Stimulated activated CD8-positive, alpha-beta memory T cell treated with anti-CD3 and anti-CD28 coated beads, Interleukin-7, amount 100 ng/mL, for 24 hours (primary cell): ENCODE measurements at places on chromosomes 5 and 9.

GRCh38 chr5:158940977-158941376 lies 158.7 kb downstream of the EBF1 start:
- no peak for DNase-seq

- no peak for DNase-seq
Measured at GRCh38 chr5:163281512-163281911, 155.9 kb upstream of the CCNG1 start.

GRCh38 chr9:33619666-33620404 lies 95.8 kb downstream of the ANKRD18B start:
- DNase-seq, result no peak

DNA sequence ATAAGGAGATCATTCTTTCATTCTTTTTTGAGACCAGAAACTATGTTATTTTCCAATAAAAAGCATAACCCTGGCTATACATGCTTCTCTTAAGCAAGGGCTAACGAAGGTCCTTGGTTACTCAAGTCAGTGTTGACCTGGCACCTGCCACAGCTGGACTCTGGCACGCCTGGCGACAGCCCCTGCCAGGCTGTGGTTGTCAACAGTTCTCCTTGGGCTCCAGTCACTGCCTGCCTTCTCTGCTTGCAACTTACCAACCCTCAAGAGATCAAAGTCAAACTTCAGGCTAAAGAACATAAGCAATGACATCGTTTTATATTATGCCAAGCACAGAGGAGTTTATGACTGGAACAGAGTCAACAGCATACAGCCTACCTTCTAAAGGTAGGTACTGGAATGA lies 61.4 kb upstream of the TBC1D9B start:
- no peak for DNase-seq

- DNase-seq, result no peak
Measured at GRCh38 chr9:7777771-7778170, 21.8 kb downstream of the DMAC1 start.

- DNase-seq, result no peak
Measured at GRCh38 chr9:34992376-34992951, 2.9 kb downstream of the DNAJB5 start.

DNA sequence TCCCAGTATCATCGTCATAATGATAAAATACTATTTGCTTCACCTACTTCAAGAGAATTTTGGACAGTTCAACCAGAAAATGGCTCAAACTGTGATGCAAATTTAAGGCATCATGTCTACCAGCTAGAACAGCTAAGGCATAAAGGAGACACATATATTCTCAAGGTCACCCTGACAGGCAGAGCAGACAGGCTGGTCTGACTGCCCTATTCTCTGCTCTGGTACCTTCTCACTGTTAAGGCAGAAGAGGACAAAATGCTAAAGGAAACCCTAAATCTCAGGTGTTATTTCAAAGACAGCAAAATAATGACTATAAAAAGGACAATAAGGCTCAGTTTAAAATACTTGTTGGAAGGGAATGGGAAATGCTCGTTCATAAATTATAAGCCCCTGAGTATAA lies 87.2 kb downstream of the MRPS27 start:
- DNase-seq, result no peak

DNA sequence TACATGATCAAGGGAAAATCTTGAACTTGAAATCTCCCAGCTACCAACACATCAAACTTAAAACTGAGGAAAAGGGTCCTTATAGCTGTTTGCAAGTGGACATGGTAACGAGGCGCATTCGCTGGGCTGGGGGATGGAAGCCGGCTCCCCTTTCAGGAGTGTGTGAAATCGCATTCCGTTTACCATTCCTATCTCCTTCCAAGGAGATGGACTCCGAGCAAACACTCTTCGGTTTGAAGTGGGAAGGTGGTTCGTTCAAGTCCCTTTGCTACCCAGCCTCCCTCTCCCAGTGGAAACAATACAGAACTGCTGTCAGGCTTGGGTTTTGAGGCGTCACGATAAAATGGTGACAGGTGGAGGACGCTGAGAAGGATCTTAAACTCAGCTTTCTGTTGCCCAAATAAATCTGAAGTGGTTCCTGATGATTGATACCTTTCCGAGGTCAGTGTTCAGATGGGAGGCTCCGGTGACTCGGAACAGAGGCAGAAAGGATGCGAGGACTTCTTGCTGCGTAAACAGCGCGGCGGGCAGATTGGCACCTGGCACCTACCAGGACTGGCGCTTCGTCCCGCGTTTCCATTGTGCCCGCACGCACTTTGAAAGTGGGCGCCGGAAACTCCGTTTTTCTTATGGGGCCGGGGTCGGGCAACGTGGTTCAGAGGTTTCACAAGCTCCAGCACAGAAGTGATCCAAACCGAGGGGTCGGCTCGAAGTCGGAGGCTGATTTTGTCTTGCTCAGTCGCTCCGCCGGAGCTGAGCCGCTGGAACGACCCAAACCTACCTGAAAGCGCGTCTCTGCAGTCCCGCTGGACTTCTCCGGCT lies 7.0 kb downstream of the MSX2 start:
- DNase-seq, result no peak

- no peak for DNase-seq
Measured at GRCh38 chr9:6506571-6506970, 93.6 kb downstream of the UHRF2 start.

DNA sequence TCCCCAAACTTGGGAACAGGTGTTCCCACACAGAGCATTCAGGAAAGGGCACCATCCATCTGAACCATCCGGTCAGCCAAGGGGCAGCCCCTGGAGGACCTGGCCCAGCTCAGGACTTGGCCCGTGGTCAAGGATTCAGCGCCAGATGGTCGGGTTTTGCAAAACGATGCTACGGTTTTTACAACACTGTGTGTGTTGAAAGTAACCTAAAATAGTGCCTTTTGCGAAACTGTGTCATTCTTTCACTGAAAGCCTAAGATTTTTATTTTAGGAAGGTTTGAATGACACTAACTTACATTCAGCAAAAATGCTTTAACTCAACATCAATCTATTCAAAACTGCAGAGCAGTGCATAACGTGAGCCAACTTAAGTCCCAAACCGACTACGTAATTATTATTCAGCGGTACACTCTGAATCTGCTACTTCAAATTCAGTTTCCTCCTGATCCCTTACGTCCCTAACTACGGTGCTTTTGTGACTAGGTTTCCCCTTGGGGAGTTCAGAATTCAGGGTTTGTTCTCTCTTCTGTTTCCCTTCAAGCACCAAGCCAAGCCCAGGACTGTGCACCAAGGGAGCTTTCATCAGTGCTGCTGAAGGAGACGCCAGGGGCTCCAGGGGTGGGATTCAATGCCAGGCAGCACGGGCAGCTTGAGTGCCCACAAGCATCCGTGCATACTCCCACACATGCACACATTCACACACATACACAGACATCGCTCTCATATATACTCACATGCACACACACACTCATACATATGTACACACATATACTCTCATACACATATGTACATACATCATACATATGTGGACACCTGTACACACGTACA lies 25.8 kb downstream of the LPCAT1 start:
- no peak for DNase-seq

- no peak for DNase-seq
Measured at GRCh38 chr9:91178281-91179236, 183.2 kb downstream of the AUH start.

GRCh38 chr9:108056805-108057386 lies 567.3 kb upstream of the KLF4 start:
- no peak for DNase-seq

DNA sequence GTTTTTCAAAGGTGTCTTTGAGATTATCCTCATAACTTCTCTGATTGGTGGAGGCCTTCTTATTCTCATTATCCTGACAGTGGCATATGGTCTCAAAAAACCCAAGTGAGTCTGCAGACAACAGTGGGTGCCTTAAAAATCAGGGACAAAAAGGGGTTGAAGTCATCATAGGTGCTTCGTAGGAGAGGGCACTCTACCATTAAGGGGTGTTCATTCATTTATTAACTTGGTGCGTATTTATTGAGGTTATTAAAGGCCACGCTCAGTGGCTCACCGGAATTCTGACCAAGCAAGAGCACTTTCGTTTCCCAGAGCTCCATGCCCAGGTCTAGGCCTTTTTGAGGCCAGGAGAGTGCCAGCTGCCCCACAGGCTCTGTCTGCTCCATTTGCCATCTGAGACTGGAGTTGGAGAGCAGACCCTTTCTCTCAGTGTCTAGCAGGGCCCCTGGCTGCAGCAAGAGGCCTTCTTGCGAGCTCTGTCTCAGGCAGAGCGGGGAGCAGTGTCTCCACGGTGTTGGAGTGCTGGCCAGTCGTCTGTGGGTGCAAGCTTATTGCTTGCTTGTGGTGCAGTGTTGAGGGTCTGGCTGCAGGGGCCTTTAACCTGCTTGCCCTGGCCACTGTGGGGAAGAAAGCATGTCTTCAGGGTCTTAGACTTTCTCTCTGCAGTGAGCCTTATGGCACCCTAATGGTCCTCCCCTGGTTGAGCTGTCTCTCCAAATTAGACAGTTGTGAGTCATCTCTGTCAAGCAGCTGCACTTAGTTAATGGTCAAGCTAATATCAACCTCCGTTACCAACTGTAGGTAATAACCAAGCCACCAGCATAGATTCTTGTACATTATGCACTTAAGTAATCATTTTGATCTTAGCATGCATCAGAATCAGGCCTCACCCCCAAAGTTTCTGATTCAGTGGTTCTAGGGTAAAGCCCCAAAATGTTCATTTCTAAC lies 62.6 kb downstream of the IL31RA start:
- no peak for DNase-seq

DNA sequence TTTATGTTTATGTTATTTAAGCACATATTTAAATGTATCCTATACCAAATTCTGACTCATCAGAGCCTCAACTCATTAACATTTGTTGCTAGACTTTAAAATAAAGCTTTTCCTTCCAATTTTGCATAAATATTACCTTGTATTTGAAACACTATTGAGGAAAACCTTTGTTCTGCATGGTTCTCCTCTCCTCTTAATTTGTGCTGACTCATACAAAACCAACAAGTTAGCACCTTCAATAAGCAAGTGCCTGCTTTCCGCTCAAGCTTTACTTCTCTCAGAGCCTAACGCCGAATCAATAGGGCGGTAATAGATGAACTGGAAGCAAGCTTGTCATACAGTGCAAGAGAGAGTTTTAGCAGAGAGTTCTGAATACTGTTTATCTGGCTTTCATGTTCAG lies 7.9 kb downstream of the AMACR start:
- DNase-seq, result no peak

- no peak for DNase-seq
Measured at GRCh38 chr5:153816870-153817269, 221.8 kb downstream of the FAM114A2 start.

- DNase-seq, result no peak
Measured at GRCh38 chr9:34991607-34992375, 2.2 kb downstream of the DNAJB5 start.

DNA sequence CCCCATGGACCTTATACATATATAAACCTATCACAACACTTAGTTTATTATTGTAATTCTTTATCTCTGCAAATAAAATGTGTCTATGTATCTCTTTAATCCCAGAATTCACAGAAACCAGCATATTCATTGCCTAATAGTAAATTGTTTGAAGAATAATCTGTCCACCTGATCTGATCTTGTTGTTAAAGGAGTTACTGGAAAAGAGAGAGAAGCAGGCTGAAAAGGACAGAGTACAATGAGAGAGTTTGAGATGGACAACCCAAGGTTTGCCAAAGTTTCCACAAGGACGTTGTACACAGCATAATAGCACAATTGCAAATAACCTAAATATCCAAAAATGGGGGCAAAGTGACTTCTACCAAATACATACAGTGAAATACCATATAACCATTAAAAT lies 23.8 kb downstream of the PLPP1 start:
- DNase-seq, result no peak

DNA sequence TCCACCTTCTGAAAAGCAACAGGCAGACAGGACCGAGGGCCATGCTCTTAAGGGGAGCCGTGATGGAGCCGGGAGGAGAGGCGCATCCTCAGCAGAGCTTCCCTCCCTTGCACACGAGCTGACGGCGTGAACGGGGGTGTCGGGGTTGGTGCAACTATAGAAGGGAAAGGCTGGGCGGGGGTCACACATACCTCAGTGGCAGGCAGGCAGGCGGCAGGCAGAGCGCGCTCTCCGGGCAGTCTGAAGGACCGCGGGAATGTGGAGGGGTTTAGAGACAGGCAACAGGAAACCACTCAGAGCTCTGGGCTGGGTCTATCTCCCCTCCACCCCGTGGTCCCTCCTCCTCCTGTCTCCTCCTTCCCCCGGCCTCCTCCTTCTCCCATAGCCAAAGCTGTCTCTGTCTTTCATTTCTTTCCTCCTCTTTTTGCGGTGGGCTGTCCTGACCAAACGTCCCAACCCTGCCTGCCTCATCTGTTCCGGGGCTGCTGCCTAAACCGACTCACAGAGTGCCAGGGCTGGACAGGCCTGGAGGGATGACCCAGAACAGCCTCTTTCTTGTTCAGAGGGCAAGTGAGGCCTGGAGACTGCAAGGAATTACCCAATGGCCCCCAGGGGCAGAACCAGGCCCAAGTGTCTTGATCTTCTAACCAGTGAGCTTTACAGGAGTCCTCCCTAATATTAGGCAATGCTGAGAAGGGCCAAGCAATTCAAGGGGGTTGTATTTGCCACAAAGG lies at the start of gene SPARC:
SPARC (minus strand) TSS at position 242 of the 734 bp plus-strand sequence. CDS start 10,727 bp downstream, outside the sequence.
- DNase-seq, result no peak

GRCh38 chr9:127974001-127974768 lies 6.6 kb downstream of the EEIG1 start:
- no peak for DNase-seq

- no peak for DNase-seq
Measured at GRCh38 chr5:100576217-100576751, 41.1 kb downstream of the FAM174A start.

DNA sequence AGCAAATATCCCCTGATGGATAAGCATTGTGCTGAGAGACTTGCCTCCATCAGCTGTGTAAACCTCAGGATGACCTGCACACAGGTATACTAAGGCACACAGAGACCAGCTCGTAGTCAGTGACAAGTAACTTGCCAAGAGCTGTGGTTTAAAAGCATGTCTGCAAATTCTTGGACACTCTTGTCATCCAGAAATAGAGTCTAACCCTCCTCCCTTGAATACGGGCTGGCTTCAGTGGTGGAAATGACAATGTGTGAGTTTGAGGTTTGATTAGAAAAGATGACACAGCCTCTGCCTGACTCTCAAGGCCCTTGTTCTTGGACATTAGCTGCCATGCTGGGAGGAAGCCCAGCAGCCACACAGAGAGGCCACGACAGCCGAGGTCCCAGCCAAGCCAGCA lies 114.4 kb downstream of the GADD45G start:
- DNase-seq, result no peak

GRCh38 chr5:17308326-17309065 lies 91.1 kb downstream of the BASP1 start:
- DNase-seq, result no peak

GRCh38 chr5:139147483-139148087 lies 50.6 kb downstream of the SIL1 start:
- no peak for DNase-seq

- DNase-seq, result no peak
Measured at GRCh38 chr5:112381521-112381920, 37.6 kb downstream of the EPB41L4A start.
